Psoas muscle (tissue), 8 donors: ENCODE measurements at places on chromosomes 1 and 21.

DNA sequence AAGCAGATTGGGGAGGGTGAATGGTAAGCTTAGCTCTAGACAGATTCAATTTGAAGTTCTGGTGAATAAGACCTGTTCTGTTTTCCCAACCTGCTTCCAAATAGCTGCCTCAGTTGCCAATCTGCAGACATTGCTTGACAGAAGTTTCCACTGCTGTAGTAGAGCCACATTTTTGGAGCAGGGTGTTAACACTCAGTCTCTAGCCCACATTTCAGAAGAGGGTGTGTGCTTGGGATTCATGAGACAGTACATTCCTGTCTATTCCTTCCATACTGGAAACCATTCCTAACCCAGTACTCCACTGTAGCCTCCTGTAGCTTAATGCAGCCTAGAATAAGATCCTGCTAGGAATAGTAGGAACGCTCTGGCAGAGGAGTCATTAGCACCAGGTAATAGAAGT, 450.5 kb downstream of the NUF2 start:
- DNase-seq = no peak

DNA sequence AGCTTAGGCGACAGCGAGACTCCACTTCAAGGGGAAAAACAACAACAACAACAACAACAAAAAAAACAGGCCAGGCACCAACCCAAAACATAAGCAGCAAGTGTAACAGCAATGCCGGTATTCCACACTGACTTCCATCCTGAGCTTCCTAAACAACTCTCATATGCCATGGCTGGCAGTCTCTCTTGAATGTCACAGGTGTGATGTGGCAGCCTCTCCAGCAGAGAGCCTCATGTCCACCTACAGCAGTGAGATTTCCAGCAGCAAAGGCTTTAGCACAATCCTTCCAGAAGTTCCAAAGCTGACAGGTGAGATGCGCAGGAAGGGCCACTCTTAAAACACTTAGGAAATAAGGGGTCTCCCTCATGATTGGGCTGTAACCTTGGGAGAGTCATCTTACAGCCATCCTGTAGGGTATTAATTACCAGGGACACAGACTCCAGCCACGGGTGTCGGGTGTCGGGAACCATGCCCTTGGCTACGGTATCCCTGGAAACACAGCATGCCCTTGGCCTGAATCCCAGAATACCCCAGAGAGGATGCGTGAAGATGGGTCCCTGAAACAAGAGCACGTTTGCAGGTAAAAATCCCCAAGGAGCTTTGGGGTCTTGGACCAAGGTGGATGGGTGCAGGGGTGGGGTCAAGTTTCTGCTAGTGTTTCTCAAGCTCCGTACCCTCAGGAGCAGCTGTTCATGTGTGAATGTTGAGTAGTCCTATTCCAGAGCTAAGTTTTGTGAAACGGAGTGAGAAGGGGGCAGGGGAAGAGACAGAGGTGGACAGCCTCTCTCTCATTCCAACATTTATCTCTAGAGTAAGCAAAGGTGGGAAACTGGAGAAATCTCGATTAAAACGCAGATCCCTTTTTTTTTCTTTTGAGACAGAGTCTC, 31.4 kb downstream of the CLSTN1 start:
- DNase-seq = no peak

GRCh38 chr1:209825591-209826434, 2.0 kb upstream of the UTP25 start:
- no peak for DNase-seq

GRCh38 chr1:7729761-7730160, 41.3 kb upstream of the VAMP3 start:
- no peak for DNase-seq

DNA sequence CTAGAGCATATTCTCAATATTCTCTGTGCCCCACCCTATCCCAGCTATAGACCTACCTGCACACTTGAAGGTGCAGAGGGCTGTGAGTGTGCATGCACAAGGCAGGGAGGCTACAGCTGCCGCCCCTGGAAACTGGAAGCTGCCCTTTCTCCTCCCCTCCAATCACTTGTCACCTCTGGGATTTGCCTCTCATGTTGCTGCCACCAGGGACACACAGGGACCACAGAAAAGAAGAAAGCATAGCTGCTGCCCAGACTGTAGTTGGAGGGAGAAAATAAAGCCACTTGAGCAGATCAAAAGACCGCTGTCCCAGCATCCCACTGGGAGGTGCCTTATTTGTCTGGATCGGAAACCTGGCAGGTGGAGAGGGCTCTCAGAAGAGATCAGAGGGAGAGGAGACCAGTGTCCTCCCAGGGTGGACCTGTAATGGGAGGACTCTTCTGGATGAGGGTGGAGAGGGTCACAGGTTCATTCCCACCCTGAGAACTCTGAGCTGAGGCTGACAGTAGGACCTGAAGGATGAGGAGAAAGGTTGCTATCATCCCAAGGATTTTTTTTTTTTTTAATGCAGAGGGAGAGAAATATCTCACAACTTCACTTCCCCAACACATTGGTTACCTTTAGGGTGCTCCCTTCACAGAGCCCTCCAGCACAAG, 7.6 kb upstream of the INPP5B start:
- DNase-seq = no peak

DNA sequence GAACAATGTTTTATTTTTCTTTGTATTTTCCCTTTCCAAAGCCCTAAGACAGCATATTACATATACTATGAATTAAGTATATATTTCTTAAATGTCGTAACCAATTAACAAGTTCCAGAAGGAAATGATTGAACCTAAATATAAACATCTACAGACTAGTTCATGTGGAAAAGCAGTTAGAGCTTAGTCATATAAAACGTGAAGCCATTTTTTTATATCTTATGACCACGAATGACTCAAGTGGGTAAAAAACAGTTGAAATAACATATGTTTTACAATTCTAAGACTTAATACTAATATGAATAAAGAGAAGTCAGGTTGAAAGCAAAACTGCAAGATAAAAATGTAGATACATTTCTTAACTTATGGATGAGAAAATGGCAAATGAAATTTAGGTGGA, 307.3 kb downstream of the BRINP3 start:
- DNase-seq = no peak
